Activated CD4-positive, alpha-beta T cell treated with anti-CD3 and anti-CD28 coated beads for 48 hours (primary cell): ENCODE measurements at places on chromosomes 5 and 9.

- DNase-seq, result no peak
Measured at GRCh38 chr9:17332115-17332514, 197.3 kb downstream of the CNTLN start.

DNA sequence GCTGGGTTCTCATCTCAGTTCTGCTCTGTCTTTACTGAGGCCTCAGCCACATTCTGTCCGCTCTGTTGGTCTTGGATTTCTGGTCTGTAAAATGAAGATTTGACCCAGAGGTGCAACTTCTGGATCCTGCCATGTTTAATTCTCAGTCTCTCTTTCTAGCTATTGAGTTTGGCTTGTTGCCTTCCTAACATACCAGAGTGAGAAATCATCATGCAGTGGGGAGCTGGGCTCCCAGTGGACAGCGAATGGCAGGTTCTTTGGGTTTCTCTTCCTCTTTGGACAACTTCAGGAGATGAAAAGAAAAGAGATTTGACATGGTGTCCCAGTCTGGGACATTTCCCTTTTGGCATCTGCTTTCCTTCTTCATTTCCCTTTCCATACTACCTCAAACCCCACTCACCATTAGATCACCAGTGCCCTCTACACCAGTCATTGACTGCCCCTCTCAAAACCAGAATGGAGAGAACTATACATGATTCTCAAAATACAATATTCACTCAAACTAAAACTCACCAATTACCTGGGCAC lies 334.7 kb downstream of the ACTL7B start:
- no peak for DNase-seq

DNA sequence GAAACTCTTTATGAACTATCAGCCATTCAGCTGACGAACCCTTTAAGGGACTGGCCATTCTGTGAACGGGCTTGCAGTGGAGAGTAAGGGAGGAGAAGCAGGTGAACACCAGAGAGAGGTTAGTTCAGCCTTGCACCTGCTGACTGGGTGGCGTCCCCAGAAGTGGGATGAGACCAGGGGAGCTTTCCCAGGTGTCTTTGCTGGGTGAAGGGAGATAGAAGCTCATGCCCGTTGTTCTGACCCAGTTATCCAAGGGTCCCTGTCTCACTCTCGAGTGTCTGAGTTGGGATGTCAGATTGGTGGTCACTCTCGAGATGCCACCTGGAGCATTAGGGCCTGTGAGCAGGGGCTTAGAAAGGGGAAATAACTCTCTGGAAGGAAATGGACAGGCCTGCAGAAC lies 68.7 kb downstream of the MSX2 start:
- DNase-seq, result no peak

DNA sequence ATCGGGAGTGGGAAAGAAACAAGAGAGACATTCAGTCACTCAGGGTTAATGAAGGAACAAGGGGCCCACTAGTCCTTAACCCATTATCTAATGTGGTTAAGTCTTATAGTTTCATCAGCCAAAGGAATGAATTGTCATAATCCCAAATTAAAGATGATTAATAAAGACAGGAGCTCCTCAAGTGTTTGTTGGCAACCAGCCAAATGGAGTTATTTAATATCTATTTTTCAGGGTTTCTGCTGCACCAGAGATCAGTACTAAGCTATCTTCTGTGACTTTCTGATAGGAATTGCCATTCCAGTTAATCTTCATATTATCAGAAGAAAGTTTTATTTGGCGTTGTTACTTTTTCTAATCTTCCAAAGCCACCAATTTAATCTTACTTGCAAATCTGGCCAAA lies 34.0 kb upstream of the FCHO2 start:
- DNase-seq, result no peak

- DNase-seq, result peak; percentile 55
Measured at GRCh38 chr5:32173267-32174010, 680 bp downstream of the GOLPH3 start.

GRCh38 chr9:129109952-129110739 lies 447 bp downstream of the CRAT start:
- DNase-seq, result no peak
